ENCODE measurements at places on chromosomes 6 and 20.

- no peak for DNase-seq
Observed at GRCh38 chr6:9458424-9458823, 956.5 kb downstream of the TFAP2A start.

GRCh38 chr6:128422871-128423270 lies 97.5 kb downstream of the PTPRK start:
- no peak for DNase-seq

DNA sequence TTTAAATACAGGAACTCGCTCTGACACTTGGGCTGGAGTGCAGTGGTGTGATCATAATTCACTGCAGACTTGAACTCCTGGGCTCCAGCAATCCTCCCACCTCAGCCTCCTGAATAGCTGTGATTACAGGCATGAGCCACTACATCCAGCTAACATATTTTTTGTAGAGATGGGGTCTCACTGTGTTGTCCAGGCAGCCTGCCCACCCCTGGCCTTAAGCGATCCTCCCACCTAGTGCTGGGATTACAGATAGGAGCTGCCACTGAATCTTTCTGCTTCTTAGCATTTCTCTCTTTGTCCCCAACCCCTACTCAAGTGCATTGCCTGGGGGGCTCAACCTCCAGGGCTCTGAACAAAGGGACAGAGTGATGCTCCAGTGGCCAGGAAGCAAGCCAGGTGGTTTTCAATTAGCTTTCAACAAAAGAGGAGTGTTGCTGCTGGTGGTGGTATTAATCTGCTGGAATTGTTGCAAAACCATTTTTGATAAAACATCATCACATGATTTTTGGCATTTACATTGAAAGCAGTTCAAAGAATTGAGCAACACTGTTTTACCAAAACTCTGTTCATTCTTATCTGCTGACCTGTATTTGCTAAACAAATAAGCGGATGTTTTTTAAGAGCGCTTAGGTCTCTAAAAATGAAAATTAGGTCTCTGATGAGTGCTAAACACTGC lies 40.4 kb upstream of the BPIFA2 start:
- no peak for DNase-seq

DNA sequence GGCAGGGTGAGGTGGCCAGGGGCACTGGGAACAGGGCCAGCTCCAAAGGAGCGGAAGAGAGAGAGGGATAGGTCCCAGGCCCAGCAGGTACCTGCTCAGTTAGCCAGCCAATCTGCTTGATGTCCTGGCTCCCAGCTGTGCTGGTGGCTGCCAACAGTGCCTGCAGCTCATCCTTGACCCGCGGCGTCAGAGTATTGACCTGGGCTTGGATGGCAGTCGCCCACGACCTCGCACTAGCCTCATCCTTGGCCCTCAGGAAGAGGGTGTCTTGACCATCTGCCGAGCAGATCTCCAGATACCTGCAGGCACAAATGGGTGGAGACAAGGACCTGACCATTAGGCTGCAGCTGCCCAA lies 11.1 kb upstream of the CDK5RAP1 start:
- DNase-seq: no peak

- DNase-seq: peak; percentile 76
Observed at GRCh38 chr20:37384683-37385174, 38.8 kb downstream of the SRC start.

DNA sequence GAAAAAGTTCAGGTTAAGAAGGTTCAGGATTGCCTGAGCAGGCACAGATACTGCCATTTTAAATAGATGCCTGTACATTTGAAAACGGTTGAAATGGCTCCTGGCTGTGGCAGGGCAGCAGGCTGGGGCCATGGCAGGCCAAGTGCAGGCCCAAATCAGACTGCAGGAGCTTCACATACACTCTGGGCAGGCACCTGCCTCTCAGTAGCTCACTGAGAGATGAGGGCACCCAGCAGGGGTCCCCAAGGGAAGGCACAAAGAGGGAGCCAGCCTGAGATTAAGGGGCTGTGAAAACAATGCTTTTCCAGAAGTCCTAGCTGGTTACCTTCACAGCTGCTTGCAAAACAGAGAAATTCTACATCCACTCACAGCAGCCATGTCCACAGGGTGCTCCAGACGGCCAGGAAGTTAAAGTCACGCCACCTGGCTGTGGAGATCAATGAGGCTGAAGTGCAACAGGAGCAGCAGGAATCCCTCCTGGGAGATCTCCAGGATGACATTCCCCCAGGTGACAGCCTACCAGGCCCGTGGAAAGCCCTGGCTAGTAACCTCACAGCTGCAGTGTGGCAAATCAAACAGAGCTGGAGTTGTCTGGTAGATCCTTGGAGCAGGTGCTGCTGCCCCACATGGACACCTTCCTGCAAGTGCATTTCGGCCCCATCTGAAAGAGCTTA lies 6.2 kb upstream of the RAET1E start:
- DNase-seq: no peak

DNA sequence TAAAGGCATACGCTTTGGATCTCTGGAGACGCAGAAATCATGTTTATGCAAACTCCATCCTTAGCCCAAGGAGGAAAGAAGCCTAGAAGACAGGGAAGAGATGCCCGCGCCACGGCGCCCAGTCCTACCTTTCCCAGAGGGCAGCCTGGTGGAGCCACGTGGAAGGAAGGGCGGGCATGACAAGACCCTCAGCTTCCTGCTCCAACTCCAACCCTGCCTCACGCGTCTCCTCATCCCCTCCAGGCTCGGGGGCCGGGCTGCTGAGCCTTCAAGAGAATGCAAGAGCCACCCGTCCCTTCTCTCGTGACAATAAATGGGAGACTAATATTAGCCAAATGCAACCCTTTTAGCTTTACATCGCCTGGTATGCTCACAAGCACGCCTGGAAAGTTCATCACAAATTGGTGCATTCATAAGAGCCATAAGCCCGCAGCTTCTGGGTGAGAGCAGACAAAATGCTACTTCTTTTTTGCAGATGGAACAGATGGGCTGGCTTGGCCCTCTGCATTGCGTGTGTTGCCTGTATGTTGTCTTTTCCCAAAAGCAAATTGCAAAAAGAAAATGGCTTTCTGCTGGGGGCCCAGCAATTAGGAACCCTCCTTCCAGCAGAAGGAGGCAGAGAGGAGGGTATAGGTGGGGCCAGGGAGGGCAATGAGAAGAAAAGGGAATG lies 8.2 kb upstream of the NTSR1 start:
- no peak for DNase-seq

GRCh38 chr6:121639021-121639420 lies 203.6 kb downstream of the GJA1 start:
- DNase-seq: no peak

GRCh38 chr6:107732461-107732860 lies 91.7 kb downstream of the SCML4 start:
- DNase-seq: no peak

- DNase-seq: no peak
Observed at GRCh38 chr6:92122746-92123145, 1296.6 kb downstream of the EPHA7 start.

DNA sequence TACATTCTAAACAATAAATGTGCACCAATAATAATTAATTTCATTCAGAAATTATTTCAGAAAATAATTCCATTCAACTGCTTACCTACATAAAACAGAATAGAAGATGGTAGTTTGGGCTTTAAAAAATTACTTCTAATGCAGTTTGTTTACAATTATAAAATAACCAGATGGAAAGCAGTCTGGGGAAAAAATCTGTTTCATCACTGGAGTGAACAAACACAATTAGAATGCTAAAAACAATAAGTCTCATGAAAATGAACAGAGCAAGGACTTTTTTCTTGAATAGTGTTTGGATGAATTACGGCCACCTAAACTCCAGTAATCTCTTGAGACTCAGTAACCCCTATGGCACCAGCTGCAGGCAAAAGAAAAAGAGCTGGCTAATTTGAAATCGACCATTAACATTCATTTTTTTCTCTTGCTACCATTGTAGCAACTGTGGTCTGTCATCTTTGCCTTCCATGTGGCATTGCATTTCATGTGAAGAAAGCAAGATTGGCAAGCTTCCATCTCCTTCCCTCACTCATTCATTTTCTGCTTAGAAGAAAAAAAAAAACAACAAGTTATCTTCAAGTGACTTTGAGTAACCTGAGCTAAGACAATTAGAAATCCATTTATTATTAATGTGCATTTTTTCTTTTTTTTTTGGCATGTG lies 88.4 kb upstream of the CEP85L start:
- DNase-seq: no peak

- no peak for DNase-seq
Observed at GRCh38 chr6:56023829-56024228, 148.4 kb upstream of the BMP5 start.

GRCh38 chr20:5977223-5977622 lies 26.8 kb downstream of the MCM8 start:
- no peak for DNase-seq

DNA sequence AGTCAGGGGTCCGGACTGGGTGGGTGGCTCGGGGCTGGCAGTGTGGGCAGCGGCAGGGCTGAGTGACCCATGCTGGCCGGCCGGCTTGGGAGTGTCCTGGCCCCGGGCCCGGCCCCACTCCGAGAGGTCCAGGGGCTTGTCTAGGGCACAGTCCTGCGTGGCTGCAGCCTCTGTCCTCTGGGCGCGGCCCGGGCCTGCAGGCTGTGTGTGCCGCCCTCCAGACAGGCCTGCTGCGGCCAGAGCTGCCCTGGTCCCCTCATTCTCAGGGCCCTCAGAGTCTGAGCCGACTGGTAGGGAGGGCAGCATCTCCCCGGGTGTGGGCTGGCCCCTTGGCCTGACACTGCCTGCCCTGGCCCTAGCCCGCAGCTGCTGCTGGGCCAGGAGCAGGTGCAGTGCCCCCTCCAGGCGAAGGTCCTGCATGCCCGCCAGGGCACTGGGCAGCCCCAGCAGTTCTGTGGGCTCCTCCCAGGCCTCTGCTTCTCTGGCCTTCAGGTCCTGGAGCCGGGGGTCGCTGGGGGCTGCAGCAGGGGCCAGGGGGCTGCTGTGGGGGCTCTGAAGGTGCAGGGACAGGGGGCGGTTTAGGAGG lies 6.9 kb upstream of the CABLES2 start:
- DNase-seq: no peak

DNA sequence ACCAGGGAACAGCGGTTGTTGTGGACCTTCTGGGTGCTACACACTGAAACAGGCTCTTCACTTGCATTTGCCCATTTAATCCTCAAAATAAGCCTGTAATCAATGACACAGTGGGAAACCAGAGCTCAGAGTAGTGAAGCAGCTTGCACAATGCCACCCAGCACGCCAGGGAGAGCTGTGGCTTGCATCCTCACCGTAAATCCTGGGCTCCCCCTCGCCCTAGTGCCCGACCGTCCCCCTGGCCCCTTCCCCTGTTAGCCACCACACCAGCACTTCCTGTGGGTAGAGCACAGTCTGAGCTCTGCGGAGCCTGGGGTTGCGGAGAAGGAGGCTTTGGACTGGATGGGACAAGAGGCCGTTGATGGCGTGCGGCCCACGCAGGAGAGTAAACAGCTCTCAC lies 14.5 kb downstream of the VSTM2L start:
- DNase-seq: no peak

DNA sequence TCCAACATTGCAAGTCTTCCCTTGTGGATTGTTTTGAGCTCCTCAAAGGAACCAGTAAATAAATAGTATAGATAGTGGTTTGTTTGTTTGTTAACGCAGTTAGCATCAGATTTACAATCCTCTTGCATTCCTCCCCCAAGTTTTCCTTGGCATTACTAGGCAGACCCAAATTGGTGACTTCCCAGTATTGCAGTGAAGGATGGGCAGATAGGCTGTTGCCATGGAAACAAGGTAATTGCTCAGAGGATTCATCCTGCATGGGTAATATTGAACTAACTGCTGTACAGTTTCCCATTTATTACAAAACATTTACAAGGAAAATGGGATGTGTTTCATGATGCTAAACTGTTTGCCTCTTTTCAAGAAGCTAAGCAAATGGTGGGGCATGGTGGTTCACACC lies 477.2 kb downstream of the EPM2A start:
- DNase-seq: no peak

- peak; percentile 30 for DNase-seq
Observed at GRCh38 chr6:109372130-109372529, 10.1 kb downstream of the CD164 start.

- no peak for DNase-seq
Observed at GRCh38 chr6:148984531-148985056, 237.8 kb downstream of the UST start.

GRCh38 chr6:152085451-152085921 lies 278.0 kb downstream of the ESR1 start:
- no peak for DNase-seq

GRCh38 chr6:107894809-107895396 lies 63.1 kb downstream of the SEC63 start:
- no peak for DNase-seq

GRCh38 chr6:167396659-167397490 lies 72.0 kb downstream of the TTLL2 start:
- DNase-seq: no peak

- DNase-seq: no peak
Observed at GRCh38 chr6:107628878-107629277, 139.0 kb downstream of the SOBP start.

- no peak for DNase-seq
Observed at GRCh38 chr6:33053230-33053629, 20.2 kb downstream of the HLA-DPA1 start.

DNA sequence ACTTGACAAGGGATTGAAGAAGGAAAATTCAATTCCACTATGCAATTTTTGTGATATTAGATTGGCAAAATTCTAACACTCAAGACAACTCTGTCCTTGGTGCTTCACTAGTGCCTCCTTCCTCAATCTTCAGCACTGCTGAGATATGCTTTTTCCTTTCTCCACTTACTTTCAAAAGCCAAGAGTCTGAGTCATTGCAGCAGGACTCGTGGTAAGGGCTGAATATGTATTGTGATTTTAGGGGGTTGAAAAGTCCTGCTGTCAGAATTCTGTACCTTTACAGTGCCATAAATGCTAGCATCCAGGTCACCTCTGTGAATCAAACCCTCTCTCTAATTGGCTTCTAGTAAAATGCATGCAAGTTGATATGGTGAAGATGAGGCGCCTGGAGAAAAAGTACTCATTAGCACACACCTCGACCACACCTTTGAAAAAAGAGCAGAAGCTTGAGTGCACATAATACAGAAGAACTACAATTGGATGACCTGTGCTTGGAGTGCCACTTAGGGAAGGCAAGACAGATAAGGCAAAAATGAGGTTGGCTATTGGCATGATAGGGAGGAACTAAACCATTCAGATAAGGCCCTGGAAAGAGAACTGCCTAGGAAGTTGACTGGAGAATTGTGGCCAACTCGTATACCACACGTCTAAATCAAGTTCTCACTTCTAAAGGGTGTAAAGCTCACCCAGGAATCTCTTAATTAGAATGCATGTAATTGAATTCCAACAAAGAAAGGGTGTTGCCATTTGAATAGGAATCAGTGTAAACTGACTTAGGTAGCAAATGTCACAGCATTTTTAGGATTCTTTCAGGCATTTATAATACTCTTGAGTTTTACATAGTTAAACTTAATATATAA lies 43.6 kb upstream of the FAM83B start:
- no peak for DNase-seq

Measured in activated CD4-positive, alpha-beta T cell treated with anti-CD3 and anti-CD28 coated beads, Interleukin-2, amount 50 U/mL, for 16 hours (primary cell).